ENCODE measurements at places on chromosomes 6 and 20.

DNA sequence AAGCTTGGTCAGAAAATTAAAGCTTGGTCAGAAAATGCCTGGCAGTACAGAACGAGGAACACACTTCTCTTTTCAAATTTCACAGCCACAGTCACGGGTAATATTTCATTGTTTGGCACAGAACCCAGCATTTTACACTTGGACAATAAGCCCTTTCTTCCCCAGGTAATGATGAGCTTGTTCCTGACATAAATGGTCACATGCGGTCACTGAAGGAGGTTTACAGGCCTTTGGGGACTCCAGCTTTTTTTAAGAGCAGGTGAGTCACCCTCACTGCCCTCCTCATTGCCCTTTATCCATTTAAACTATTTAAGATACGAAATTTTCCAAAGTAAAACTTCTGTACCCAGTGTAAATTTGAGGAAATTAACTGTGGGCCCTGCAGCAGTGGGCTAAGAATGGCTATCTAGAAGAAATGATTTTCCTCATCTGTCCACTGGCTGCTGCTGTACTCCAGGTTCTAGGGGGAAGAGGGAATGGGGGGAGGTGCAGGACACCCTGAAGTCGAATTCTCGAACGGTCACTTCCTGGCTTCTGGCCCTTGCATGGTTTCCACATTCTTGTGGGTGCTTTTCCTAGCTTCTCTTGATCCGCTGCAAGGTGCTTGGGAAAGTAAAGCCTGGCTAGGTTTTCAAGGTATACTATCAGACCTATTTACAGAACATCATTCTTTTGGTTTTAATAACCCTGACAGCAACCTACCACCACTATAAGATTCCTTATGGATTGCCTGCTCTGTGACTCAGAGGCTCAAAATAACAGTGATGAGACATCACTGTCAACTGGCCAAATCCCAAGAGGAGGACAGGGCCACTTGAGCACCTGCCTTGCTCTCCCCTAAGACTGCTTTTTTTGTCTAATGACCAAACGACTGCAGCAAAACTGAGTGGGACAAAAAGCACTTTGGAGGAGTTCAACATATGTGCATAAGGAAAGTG, 75.8 kb downstream of the PREP start:
- no peak for DNase-seq

DNA sequence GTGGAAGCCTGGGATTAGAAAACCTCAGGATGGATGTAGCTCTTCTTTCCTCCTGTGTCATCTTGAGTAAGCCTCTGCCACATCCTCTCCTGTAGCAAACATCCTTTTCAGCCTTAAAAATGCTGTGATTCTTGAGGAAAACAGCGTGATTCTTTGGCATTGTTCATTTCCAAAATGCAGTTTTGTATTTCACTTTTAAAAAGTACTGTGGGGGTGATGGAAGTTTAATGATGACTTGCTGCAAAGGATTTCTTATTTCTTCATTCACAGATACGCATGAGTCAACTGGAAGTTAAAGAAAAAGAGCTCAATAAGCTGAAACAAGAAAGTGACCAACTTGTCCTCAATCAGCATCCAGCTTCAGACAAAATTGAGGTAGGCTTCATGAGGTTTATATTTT, 23.9 kb upstream of the SNRNP48 start:
- no peak for DNase-seq

DNA sequence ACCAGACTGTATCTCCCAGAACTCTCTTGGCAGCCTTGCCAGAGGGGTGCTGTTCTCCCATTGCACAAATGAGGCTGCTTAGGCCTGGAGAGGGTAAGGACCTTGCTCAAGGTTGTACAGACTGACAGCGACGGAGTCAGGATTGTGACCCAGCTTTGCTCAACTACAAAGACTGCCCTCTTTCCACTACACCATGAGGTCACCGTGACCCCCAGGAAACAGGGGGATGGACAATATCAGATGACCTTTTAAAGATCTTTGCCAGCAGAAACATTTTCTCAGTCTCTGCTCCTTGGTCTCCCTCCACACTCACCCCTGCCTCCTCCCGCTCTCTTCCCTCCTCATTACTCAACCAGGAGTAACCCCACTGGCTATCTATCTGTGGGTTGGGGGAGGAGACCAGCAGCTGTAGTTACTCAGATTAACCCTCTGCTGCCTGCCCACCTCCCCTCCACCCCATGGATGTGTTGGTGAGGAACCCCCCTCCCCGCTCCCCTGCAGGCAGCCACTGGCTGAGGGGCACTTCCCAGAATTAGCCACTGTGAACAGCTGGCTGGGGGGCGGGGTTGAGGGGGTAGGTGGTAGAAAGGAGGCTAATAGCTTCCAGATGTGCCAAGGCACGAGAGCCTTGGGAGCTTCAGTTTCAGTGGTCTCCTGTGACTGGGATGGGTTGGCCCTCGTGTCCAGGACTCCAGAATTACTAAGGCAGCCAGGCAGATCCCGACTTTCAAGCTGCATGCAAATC, 26.9 kb upstream of the MRPS18A start:
- DNase-seq: no peak

GRCh38 chr20:23566199-23566932, 1.9 kb downstream of the CST9L start:
- DNase-seq: no peak

DNA sequence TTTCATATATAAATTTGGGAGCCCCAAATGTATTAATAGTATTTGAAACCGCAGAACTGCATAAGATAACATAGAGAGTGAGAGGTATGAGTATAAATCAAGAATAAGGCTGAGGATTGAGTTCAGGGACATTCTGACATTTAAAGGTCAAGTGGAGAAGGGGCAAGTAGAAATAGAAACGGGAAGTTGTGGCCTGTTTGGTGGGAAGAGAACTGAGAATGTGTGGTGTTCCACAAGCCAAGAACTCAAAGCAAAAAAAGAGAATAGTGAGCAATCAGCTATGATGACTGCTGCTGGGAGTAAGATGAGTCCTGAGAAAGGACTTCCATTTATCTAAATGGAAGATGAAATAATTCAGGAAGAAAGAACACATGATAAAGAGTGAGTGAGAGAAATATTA, 418.4 kb downstream of the CD109 start:
- no peak for DNase-seq

DNA sequence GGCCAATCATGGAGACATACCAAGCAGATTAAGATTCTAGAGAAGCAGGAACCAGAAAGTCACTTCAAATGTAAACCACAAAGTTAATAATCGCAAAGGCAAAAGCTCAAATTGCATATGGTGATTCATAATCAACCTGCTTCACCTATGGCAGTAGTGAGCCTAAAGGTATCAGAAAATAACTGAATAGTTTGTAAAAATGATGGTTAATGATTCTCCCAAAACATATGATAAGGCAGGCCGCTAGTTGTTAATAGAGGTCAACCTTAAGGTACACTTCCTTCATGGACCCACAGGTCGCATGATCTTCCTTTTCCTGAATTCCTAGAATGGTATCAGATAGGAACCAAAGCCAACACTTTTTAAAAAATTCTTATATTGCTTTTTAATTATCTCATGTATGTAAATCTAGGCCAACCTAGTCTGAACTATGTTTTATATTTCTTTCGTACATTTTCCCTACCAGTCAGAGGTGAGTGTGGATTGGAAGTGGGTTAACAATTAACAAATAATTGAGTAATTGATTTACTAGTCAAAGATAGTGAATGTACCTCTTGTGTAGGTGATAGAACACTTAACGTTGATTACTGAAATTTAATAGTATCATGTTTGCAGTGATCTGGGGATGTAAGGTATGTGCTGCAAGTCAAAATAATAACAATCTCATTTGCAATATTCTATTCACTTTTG, 16.4 kb downstream of the TAAR2 start:
- no peak for DNase-seq

DNA sequence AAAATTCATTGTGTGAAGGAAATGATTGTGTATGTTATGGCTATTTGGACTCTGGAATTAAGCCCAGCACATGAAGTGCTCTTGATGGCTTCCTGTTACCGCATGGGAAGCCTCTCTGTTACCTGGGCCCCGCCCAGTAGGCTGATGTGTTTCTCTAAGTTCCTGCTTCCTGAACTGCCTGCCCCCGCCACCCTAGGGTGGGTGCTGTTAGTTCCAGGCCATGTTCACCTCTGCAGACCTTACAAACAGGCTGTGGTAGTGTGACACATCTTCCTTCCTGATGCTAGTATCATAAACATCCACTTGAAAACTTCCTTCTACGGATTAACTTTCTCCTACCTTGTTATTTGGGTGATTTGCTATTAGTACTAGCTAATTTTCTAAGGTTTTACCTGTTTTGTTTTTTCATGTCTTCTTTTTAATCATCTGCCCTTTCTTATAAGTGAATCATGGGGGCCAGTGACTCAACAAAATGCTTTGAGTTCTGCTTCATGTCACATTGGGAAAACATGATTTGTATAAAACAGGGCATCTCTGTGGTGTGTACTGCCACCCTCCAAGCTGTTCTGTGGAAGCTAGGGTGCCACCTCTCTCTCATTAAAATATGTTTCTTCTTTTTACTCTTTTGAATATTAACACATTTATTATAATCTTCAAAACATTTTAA, 40.6 kb downstream of the SH3BGRL2 start:
- DNase-seq: peak; percentile 18

- no peak for DNase-seq
Observed at GRCh38 chr6:146071781-146072180, 42.9 kb downstream of the GRM1 start.

GRCh38 chr6:111764238-111765175, 108.7 kb downstream of the FYN start:
- DNase-seq: peak; percentile 35

- DNase-seq: no peak
Observed at GRCh38 chr6:210104-210456, 82.2 kb upstream of the DUSP22 start.

- no peak for DNase-seq
Observed at GRCh38 chr6:24619661-24620060, 26.3 kb downstream of the KIAA0319 start.

DNA sequence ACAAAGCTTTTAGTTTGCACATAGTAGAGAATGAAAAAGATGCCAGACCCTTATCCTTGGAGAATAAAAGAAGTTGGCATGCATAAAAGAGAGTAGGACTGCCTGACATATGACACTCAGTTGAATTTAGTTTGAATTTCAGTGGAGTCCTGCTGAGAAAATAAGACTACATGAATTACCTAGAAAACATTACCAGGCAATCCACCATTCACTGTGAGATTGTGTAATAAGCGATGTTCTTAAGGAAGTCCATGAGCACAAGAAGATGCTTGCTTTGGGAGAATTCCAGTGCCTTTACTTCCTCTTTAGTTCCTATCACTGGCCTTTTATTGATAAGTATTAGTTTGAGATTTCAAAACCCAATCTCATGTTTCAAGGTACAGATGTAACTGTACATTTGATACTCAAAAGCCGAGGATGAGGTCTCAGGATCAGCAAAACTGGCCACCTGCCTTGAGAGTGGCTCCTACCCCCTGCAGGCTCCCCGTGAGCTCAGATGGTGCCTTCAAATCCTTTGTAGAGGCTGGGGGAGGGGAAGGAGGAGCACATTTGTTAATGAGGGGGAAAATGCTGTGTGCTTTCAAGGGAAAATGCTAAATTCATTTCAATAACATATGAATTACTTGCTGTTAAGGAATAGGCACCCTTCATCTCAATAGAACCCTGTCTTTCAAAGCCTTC, 11.2 kb upstream of the UNC93A start:
- no peak for DNase-seq

- DNase-seq: no peak
Observed at GRCh38 chr20:46255440-46256104, 52.7 kb downstream of the CDH22 start.

DNA sequence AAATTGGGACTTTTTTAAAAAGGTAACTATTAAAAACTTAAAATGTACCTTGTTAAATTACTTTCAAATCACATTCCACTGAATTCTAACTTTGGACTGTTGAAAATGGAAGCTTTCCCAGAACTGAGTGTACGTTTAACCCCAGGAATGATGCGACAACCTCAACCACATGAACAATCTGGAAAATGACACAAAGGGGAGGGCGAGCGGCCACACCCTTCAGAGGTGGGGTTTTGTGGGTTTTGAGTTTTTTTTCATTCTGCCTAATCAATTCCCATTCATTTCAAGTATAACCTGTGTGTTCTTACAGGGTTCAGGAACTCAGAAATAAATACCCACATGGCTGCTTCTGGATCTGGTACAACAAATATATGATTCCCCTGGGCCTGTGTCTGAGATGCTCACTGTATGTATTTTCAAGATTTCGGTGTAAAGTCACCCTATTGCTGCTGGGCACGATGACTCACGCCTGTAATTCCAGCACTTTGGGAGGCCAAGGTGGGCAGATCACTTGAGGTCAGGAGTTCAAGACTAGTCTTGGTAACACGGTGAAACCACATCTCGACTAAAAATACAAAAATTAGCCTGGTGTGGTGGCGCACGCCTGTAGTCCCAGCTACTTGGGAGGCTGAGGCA, 21.6 kb downstream of the CNKSR3 start:
- DNase-seq: no peak

DNA sequence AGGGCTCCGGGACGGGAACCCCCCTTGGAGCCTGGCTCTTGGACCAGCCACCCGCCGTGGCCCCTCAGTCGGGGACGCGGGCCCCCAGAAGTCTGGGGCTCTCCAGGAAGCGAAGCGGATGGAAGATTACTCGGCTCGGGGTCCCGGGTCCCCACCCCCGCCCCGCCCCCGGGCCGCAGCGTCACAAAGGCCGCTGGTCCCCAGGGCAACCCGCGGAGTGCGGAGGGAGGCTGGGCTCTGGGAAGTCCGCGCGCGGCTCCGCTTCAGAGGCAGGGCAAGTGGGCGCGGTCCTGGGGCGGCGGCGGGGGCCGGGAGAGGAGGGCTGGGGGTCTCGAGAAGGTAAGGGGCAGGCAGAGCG, at the start of gene FNDC11:
Gene FNDC11 (plus strand): TSS at position 227 of the 358 bp plus-strand sequence. CDS start 1,505 bp downstream, outside the sequence.
- no peak for DNase-seq

DNA sequence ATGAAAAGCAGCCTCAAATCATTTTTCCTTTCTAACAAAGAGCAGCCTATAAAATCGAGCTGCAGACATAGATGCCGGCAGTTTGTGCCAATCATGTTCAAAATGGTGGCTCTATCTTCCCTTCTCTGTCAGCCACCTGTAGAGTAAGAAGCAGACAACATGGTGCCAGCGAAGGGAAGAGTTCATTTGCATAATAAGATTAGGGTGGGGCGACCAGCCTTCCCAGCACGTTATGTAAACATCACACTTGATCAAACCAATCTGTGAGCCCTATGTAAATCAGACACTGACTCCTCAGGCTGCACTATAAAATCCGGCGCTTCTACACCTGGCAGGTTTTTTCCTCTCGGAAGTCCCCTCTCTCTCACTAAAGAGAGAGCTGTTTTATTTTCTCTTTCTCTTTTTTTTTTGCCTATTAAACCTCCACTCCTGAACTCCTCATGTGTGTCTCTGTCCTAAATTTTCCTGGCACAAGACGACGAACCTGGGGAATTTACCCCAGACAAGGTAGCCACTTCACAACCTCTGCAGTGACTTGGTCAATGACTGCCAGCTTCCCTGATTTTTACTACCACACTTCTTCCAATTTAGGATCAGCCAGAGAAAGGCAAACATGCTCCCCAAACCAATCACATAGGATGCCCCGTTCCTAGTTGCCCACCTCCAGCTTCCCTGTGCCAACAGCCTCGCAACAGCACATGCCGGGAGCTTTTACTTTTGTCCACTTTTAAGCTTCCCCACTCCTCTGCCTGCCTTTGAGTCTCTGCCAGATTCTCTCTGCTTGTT, 12.9 kb downstream of the TPMT start:
- DNase-seq: no peak
